ENCODE measurements at places on chromosomes 12 and 14.

GRCh38 chr14:74207943-74208342 lies 31.3 kb upstream of the VSX2 start:
- DNase-seq, result no peak

GRCh38 chr14:60253649-60254048 lies 4.6 kb downstream of the PPM1A start:
- DNase-seq, result no peak

GRCh38 chr12:131112021-131112420 lies 158.3 kb downstream of the ADGRD1 start:
- DNase-seq, result no peak

DNA sequence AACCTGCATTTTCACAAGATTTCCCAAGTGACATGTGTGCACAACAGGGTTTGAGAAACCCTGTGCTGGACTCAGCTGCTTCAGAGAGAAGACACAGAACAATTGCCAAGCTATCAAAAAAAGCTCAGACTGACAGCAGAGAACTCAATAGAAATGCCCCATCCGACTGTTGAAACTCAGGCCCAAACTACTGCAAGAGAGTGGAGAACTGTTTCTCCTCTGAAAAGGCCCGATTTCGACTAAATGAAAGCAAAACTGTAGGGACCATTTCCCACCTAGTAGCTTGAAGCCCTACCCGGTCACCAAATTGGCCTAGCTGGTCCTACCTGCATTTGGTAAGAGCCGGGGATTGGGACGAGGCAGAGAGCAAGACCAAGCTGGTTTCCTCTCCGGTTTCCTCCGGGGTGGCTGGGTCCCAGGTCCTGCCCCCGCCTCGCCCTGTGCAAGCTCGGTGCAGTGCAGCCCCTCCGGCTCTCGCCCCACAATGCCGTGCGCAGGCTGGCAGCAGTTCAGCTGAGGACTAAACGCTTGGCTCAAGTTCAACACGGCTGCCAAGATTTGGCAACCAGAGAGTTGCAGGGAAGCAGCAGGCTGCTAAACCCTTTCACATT lies 1180.6 kb downstream of the VRK1 start:
- no peak for DNase-seq

DNA sequence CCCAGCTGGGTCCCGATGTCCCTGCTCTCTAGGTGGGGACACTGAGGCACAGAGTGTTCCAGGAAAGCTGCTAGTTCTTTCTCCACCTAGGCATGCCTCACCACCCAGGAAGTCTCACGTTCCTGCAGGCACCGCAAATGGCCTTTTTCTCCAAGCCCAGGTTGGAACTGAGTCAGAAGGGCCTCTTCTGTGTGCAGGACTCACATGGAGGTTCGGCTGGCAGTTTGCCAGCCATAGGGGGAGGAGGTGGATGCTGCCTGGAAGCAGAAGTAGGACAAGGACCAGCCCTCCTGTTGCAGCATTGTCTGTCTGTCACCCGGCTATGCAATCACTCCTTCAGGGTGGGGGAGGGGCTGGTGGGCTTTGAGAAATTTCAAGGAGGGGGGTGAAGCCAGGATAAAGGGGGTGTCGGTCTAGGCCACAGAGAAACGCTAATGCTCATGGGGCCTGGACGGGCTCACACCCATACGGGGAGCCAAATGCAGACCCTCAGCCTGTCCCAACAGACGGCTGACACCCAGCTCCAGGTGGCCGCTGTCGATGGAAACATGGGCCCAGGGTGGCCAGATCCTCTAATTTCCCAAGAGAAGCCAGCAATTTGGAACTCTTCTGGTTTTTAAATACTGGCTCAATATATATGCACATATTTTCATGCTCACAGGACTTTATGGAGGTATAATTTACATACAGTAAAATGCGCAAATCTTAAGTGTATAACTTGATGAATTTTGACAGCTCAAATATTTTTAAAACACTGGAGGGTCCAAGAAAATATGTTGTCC lies 120.5 kb downstream of the PHETA1 start:
- DNase-seq, result no peak

GRCh38 chr14:51547260-51547659 lies 104.5 kb upstream of the FRMD6 start:
- DNase-seq, result peak; percentile 96

GRCh38 chr14:71651228-71651627 lies 281.0 kb upstream of the RGS6 start:
- no peak for DNase-seq

DNA sequence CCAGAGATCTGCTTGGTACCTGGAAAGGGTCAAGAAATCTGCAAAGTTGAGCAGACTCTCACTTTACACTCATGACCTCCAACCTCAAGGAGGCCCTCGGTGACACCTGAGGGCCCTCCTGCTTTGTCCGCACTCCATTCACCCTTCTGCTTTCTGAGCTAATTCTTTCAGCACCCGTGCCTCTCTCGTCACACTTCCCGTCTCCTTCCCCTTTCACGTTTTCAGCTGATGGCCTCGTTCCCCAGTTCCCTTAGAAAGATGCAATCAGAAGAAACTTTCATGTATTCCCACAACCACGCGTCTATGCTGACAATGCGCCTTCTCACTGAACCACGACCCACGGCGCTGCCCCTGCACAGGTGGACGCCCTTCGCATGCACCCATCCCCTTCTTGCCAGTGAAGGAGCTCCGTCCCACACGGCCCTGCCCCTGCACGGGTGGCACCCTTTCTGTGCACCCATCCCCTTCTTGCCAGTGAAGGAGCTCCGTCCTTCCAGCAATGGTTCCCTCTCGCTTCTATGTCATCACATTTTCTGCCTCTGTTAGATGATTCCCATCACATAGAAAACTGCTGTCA lies 340.1 kb upstream of the FKBP4 start:
- DNase-seq, result no peak

DNA sequence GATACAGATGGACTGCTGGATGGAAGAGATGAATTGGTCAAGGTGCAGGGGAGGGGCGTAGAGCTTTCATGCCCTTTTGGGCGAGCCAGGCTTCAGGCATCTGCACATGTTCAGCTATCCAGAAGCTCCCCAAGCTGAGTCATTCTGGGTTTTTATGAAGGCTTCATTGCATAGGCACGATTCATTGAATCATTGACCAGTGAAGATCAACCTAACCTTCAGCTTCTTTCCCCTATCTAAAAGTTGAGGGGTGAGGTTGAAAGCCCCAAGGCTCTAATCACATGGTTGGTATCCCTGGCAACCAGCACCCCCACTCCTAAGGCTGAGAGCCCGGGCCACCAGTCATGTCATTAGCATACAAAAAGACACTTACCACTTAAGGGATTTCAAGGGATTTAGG lies 36.3 kb downstream of the RPS29 start:
- no peak for DNase-seq

- peak; percentile 7 for DNase-seq
Measured at GRCh38 chr14:33848706-33849454, 102.0 kb downstream of the EGLN3 start.

DNA sequence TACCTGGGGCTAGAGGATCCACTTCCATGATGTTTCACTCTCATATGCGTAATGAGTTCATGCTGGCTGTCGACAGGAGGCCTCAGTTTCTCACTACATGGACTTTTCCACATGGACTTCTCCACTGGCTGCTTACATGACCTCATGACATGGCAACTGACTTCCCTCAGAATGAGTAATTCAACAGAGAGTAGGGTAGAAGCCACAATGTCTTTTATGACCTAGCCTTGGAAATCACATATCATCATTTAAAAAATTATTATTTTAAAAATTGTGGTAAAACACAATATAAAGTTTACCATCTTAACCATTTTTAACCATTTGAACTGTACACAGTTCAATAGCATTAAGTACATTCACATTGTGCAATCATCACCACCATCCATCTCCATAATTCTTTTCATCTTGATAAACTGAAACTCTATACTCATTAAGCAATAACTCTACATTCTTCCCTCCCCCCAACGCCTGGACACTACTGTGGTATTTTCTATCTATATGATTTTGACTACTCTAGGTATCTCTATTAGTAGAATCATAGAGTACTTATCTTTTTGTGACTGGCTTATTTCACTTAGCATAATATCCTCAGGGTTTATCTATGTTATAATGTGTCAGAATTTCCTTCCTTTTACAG lies 144.5 kb downstream of the TGFB3 start:
- DNase-seq, result no peak

DNA sequence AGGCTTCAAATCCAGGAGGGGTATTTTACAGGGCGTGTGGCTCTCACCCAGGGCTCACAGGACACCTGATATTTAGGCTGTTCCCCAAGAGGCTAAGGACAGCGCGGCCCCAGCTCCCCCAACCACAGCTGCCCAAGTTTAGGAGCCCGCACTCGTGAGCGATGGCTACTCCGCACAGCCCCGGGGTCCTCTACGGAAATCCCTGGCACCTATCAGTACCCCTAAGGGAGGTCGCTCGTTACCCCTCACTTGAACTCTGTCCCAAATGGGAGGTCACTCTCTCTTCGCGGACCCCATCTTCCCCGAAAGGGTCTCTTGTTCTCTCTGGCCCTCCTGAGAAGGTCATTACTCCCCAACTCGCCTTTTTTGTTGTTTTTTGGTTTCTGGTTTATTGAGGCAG lies 708 bp upstream of the P2RX4 start:
- DNase-seq, result no peak

- no peak for DNase-seq
Measured at GRCh38 chr14:52397844-52398243, 83.7 kb downstream of the PTGER2 start.

DNA sequence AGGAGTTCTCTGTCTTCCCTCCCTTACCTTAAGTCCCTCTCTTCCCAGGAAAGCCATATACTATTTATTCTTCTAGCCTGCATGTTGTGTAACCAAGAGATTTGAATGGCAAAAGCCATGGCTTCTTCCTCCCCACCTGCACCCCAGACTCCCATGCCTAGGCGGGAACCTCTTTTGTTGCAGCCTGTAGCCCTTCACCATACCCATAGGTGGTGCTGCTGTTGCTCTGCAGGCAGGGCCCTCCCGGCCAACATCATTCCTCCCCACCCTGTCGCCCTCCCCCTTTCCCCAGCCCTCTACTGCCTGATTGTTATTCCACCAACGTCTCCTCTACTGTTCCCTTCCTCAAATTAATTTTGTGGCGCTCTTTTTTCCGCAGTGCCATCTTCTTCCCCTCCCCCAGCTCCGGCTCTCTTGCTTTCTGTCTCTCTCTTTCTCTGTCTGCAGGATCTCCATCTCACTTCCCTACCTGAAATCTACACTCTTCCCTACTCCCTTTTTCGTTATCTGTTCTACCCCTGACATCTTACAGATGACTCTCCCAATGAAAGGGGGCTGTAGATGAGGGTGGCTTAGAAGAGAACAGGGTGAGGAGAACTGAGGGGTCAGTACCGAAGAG lies 13.8 kb downstream of the NGDN start:
- DNase-seq, result no peak

DNA sequence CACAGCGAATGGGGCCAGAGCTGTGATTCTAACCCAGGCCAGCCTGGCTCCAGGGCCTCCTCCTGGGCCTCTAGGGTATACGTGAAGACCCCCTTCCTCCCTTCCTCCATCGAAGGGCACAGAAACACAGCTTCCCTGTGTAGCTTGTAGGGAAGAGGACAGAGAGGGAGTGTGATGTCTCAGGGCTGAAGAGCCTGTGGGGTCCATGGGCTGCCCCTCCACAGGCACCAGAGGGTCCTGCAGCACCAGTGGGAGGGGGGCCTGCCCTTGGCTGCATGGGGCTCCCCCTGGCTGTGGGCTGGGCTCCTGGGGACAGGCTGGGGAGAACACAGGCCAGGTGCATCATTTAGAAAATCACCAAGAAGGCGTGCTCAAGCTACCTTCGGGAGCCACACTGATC lies 178.5 kb downstream of the CALM1 start:
- no peak for DNase-seq

All from Panc1 (cell line).